ENCODE measurements at places on chromosomes 4 and X.

DNA sequence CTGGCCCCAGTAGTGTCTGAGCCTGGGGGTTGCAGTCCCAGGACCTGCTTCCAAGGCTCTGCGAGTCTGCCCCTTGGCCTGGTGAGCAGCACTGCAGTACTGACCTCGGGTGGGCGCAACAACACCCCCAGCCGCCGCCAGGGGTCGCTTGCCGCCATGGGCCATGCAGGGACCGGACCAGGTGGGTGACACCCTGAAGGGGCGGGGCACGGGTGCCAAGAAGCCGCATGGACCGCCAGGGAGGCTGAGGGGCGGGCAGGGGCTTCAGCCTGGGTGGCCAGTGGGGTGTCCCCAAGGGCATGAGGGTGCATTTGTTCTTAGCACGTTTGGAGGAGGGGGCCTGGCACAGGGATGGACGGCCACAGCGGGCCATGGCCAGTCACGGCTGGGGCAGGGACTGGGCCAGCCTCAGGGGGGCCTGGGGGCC is 25.0 kb downstream of the TACC3 start:
- DNase-seq: no peak

GRCh38 chr4:6121941-6122340 is 78.4 kb downstream of the JAKMIP1 start:
- DNase-seq: no peak

DNA sequence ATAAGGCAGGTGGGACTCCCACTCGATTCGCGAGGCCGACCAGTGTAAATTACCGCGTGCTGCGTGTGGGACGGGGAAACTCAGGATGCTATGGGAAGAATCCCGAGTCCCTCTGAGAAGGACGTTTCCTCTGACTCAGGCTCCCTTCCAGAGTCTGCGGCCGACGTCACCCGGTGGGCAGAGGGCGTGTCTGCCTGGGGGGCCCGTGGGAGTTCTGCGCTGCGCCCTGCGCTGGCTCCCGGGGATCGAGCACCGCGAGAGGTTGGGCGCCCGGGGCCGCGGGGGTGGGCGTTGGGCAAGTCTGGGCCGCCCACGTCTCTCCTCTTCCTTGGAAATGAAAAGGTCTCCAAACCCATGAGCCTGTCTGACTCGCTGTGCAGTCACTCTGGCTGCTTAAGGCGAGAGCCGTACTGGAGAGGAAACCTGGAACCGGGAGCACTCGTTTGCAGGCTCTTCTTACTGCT is 568 bp downstream of the NIPAL1 start:
- DNase-seq: peak; percentile 80

GRCh38 chr4:155822572-155822971 is 43.5 kb downstream of the ASIC5 start:
- no peak for DNase-seq

DNA sequence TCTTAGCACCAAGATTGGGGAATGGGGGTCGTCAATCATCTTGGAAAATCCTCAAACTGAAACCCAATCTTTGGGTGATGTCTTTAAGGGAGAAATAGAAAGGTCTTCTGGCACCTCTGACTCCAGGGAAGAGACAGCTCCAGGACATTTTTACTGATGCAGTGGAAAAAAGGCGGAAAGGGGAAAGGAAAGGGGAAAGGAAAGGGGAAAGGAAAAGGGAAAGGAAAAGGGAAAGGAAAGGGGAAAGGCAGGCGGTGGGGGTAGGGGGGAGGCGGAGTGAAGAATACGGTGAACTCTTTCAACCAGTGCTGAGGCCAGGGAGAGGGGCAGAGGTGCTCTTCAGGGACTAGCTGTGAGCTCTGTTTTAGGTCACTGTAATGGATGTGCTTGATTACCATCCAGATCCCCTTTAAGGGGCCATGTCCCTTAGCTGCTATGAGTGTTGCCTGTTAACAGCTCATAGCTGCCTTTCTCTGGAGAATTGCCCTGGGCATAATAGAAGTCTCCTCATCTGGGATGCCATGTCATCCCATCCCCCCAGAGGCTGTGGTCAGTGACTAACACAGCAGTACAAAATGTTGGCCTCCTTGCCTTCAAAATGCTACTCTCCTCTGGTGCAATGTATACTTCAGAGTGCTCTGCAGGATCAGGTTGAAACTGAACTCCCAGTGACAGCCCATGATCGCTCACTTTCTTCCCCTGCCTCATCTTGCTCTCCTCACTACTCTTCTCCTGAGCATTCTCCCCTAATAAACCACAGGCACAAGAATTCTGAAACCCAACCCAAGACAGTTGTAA is 92.4 kb upstream of the AP1S2 start:
- DNase-seq: peak; percentile 66

DNA sequence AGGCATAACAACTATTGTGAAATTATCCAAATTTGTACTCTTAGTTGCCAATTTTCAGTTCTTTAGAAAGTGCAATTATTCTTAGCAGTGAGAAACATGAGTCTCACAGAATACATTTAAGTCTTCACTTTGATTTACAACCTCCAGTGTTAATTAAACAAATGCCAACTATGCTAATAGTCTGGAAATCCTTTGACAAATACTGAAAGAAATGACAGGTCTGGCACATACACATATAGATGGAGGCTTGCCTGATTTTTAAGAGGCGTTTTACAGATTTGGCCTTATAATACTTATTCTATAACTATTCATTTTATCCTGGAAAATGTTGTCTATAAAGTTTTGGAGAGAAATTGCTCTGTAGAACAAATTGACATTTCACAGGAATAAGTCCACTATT is 320.1 kb downstream of the TRIML1 start:
- DNase-seq: no peak

GRCh38 chr4:37562592-37562991 is 123.6 kb downstream of the RELL1 start:
- DNase-seq: no peak

GRCh38 chr4:168337550-168337940 is 19.0 kb upstream of the DDX60 start:
- no peak for DNase-seq

DNA sequence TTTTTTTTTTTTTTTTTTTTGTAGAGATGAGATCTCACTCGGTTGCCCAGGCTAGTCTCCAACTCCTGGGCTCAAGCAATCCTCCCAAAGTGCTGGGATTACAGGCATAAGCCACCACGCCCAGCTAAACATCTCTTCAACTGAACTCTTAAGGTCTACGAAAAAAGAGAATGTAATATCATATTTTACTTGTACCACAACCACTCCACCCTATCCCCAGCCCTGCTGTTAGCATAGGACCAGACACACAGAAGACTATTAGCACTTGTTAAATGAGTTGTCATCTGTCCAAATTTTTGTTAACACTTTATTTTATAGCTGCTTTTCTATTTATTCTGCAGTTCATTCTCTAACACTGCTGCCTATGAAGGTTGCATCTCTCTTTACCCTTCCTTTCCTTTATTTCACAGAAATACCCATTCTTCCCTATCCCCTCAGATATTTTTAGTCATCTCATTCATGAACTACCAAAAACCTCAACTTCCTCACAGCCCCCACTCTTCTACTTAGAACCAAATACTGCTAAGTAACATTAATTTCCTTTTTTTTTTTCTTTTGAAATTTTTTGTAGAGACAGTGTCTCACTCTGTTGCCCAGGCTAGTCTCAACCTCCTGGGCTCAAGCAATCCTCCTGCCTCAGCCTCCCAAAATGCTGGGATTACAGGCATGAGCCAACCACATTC is 10.1 kb downstream of the SNX12 start:
- DNase-seq: no peak

DNA sequence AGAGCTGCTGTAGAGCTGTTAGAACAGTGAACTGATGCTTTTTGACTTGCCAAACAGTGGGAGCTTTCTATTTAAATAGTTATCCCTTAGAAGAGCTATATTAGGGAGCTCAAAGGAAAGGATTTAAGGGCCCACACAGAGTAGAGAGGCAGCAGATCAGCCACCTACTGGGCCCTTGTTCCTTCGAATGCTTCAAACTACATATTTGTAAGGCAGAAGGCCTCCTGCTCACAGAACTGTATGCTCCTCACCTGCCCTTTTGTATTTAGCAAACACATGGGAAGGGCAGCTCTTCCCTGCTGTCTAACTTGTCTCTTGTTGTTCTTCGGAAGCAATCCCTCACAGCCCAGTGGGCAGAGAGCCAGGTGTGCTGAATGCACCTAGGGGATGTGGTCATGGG is 38.0 kb downstream of the IL1RAPL1 start:
- DNase-seq: no peak

DNA sequence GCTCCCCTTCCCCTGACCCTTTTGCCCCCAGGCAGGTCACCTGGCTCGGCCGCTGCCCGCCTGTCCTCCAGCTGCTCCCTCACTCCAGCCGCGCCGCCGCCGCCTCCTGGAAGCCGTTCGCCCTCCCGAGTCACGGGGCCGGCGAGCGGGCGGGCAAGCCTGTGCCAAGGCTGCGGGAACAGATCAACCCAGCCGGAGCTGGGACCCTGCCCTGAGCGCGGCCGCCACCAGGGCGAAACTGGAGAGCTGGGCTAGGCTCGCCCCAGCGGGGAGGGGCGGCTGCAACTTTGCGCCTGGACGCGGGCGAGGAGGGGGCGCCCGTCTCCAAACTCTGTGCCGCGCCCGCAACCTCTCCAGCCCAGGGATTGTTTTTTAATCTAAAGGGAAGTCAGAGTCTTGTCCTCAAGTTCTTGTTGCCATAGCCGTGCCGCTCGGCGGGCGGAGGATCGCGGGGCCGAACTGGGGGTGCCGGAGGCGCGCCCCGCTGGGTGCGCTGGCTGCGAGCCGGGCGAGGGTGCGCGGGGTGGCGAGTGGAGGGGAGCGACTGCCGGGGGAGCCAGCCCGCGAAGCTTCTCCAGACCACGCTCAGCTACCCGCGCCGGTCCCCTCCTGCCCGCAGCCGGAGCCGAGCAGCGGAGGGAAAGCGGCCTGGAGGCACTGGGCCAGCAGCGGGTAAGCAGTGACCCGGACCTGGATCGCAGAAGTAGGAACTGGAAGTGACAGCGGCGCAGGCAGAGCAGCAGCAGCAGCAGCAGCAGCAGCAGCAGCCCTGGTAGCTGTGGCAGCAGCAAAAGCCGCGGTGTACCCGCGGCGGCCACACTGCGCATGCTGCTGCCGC is 13.4 kb downstream of the ARHGEF6 start:
- no peak for DNase-seq

GRCh38 chrX:19991350-19991718 is 473 bp upstream of the BCLAF3 start:
- no peak for DNase-seq

GRCh38 chr4:76590798-76591281 is 155.8 kb downstream of the SHROOM3 start:
- no peak for DNase-seq

DNA sequence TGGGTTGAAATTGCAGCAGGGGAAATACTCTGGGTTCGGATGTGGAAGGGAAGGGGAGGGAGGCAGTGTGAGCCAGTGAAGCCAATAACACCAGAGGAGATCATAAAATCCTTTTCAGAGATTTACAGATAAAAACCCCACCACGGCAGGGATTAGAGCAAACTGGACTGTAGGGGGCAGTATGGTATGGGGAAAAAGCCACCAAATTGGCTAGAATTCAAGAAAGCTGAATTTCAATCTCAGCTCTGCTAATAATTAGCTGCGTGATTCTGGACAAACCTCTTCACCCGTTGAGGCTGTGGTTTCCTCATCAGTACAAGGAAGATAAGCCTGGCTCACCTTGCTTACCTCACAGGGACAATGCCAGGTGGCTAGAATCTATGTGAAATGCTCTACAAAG is 108.1 kb downstream of the ATG4A start:
- DNase-seq: no peak

- no peak for DNase-seq
These were observed 34.4 kb downstream of the OFD1 start for GRCh38 chrX:13768939-13769338.

- DNase-seq: no peak
These were observed 1.8 kb downstream of the CCDC22 start for GRCh38 chrX:49237060-49237459.

GRCh38 chr4:9808077-9808476 is 26.6 kb downstream of the DRD5 start:
- no peak for DNase-seq

- DNase-seq: no peak
These were observed 76.7 kb upstream of the SLC4A4 start for GRCh38 chr4:71262161-71262560.

DNA sequence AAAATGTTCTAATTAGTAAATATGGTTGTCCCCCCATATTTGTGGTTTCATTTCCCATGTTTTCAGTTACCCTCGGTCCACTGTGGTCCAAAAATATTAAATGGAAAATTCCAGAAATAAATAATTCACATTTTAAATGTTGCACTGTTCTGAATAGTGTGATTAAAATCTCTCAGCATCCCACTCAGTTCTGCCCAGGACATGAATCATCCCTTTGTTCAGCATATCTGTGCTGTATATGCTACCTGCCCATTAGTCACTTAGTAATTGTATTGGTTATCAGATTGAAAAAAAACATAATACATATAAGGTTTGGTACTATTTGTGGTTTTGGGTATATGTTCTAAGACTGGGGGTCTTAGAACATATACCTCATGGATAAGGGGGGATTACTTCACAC is 55.1 kb upstream of the NXF3 start:
- no peak for DNase-seq

DNA sequence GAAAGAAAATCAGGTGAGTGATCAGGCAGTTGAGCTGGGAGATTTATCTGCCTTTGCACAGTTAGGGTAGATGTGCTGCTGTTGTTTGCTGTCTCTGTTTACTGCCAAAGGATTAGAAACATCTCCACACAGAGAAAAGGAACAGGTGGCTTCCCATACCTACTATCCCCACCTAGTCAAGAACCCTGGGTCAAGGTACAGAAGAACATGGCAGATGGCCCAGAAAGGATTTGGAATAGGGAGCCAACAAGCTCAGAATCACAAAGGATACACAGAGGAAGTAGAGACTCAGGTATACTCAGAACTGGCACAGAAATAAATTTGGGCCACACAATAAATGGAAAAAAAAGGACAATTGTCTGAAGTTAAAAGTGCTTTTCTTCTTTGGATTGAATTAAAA is 64.3 kb downstream of the TIGD2 start:
- no peak for DNase-seq

- no peak for DNase-seq
These were observed 60.7 kb downstream of the FAM53A start for GRCh38 chr4:1623400-1623799.

All from RWPE2 (cell line).